ENCODE measurements at places on chromosomes 13 and 19.

DNA sequence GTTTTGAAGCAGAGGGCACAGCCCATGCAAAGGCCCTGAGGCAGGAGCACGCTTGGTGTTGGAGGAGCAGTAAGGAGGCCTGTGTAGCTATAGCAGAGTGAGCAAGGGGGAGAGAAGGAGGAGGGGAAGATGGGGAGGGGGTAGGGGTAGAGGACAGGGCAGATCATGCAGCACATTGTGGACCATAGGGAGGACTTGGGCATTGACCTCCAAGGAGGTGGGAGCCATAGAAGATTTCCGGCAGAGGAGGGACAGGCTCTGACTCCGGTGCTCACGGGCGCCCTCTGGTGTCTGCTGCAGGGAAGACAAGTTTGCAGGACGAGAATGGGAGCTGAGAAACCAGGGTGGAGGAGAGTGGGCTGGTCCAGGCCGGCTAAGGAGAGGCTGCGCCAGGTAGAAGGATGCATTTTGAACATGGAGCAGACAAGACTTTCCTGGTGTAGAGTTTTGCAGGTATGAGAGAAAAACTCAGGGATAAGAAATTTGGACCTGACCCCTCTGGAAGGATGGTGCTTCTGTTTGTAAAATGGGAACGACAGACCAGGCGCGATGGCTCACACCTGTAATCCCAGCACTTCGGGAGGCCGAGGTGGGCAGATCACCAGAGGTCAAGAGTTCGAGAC, 13.7 kb upstream of the CREB3L3 start:
- no peak for DNase-seq

GRCh38 chr19:43741075-43741825, 13.5 kb downstream of the SMG9 start:
- DNase-seq, result no peak

DNA sequence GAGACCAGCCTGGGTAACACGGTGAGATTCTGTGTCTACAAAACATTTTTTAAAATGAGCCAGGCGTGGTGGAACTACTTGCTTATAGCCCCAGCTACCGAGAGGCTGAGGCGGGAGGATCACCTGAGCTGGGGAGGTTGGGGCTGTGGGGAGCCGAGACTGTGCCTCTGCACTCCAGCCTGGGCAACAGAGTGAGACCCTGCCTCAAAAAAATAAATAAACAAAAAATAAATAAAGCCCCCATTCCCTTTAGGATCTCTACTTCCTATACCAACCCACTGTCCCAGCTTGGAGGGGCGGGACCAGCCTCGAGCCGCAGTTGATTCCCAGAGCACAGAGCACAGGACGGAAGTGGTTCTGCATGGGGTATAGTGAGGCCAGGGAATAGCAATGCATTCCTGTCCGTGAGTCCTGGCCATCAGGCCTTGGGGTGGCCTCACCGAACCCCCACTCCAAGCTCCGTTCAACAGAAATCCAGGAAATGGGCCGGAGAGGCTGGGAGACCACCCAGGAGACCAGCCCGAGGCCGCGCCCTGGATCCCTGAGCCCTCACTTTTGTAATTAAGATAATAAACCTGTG, 4.9 kb upstream of the PTBP1 start:
- no peak for DNase-seq

- no peak for DNase-seq
These were observed 35.0 kb downstream of the FLT1 start for GRCh38 chr13:28459911-28460310.

DNA sequence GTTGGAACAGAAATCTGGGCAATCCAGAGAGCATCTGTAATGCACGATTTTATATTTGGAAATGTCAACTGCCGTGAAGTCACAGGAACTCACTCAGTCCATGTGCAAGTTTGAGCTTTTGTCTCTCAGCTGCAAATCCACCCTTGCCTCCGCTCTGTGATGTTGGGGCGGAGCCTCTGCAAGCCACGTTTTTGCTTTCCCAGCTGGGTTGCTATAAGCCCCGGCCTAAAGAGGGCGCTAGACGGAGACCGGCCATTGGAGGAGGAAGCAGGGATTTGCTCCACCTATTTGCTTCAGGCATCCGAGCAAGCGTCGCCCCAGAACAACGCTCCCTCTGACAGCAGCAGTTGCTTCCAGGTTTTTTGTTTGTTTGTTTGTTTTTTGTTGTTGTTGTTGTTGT, 56.2 kb downstream of the TRPM4 start:
- DNase-seq, result no peak

DNA sequence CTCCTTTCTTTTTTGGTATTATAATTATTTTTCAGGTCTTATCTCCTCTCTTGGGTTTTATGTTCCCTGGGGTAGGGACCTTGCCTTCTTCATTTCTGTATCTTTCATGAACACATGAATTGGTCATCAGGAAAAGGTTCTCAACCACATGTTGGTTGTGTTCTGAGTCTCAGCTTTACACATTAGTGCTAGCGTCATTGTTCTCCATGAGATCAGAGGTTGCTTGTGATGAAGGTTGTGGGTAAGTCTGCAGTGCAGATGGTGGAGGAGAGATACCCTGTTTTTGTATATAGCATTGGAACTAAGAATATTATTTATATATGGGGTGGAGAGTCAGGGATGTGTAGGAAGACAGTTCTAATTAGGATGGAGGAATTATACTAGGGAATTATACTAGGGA, 24.5 kb upstream of the CEACAM8 start:
- DNase-seq, result no peak

GRCh38 chr13:24742294-24742693, 21.7 kb upstream of the RNF17 start:
- DNase-seq, result no peak

DNA sequence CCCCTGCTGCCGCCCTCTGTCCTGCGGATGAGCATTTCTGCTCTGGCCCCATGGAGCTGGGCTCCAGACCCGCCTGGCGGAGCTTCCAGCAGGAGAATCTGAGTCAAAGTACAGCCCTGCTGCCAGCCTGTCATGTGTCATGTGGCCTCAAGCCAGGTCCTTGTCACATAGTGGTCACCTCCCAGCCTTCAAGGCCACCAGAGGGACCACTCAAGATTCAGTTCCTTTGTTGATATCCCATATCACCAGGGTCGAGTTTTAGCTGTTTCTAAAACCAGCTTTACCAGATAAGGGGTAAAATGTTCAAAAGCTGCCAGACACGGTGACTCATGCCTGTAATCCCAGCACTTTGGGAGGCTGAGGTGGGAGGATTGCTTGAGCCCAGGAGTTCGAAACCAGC, 13.4 kb downstream of the THOP1 start:
- no peak for DNase-seq

DNA sequence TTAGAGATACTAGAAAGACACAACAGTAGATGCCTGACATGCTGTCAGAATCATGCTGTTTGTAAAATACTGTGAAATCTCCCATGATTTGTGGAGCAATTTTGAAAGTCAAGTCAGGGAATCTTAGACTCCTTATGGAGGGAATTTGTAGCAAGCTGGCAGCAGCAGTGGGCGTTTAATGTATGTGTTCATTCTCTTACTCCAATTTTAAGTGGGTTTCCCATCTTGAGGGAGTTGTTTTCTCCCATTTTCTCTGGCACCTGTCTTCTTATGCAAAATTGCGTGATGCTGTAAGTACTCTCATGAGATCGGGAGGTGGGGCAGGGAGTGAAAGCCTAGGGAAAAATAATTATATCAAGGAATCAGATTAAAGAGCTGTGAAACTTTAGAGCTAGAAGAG, 16.0 kb upstream of the GTF2F2 start:
- no peak for DNase-seq

GRCh38 chr13:77535448-77535847, at the start of gene SCEL:
SCEL (plus strand) TSS chr13:77535706; CDS start chr13:77555876, 20,170 bp downstream.
- no peak for DNase-seq

- no peak for DNase-seq
These were observed 24.6 kb downstream of the NOSIP start for GRCh38 chr19:49555600-49556411.

GRCh38 chr19:10333758-10334587, 644 bp upstream of the RAVER1 start:
- no peak for DNase-seq

GRCh38 chr13:44120043-44120442, 240.3 kb downstream of the LACC1 start:
- DNase-seq, result no peak

DNA sequence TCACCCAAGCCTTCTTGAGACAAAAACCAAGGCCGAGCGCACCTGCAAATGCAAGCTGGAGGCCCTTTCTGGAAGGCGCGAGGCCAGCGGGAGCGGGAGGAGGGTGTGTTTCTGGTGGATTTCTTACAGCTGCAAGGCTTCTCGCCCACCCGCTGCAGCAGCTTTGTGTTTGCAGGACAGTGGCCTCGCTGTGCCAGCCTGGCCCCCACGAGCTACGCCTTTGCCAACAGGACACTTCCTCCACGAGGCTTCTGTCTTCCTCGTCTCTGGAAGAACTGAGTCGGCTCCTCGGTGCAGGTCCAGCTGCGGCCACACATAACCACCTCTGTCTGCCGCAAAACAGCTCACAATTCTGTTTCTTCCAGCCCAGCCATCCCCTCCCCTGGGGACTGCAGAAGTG, 10.1 kb downstream of the ATCAY start:
- DNase-seq, result no peak

GRCh38 chr13:21322327-21322965, 136.7 kb downstream of the ZDHHC20 start:
- no peak for DNase-seq

Measured in NCI-H526 treated with DMSO at 0.1 percent for 48 hours (cell line).